ENCODE measurements at places on chromosomes 5 and 9.

DNA sequence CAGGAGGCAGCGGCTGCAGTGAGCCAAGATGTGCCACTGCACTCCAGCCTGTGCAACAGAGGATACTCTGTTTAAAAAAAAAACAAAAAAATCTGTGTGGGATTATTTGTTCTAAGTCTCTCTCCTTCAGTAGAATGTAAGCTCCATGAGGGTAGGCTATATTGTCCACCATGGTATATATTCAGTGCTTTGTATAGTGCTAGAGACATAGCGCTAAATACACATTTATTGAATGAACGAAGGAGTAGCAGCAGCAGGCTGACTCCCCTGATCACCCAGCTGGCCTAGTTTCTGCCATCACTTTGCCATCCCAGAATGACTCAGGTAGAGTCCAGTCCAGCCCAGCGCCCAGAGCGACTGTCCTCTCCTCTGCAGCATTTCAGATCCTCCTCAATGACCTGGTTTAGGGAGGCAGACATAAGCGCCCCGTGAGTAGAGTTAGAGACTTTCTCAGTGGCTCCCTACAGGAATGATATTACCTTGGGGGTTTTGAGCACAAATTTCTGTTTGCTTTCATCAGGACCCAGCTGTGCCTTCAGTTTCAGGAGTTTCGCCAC, 716 bp downstream of the HARS1 start:
- DNase-seq, result no peak

- DNase-seq, result no peak
These were observed 40.2 kb downstream of the NLN start for GRCh38 chr5:65762234-65762633.

DNA sequence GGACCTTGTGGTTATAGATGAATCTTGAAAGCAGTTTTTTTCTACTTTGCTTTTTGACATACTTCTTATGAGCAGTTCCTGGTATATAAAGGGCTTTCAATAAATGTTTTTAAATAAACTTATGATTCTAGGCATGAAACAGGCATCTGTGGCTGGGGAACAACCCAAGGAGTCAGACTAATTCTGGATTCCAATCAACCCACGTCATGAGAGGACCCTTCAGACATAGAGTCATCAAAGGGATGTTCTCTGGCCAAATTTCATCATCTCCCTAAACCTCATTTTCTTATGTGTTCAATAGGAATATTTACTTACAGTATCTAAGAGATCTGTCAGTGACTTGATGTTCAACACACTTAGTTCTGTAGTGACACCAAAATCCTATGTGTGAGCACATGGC, 243.8 kb upstream of the ZNF462 start:
- DNase-seq, result no peak

DNA sequence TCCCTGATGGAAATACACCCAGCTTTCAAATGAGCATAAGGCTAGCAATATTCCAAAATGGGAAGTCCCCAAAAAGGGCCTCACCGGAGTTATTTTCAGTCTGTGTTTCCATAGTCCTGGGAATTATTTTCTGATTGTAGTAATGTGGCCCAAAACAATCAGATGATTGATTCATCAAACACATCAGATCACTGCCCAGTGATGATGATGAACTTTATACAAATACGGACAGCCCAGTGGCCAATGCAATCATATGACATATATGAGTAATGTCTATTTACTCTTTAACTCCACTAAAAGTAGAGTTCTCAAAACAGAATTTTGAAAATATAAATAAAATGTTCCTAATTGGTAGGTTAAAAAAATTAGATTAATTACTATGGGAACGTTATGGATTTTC, 467.8 kb downstream of the ZNF608 start:
- DNase-seq, result no peak

DNA sequence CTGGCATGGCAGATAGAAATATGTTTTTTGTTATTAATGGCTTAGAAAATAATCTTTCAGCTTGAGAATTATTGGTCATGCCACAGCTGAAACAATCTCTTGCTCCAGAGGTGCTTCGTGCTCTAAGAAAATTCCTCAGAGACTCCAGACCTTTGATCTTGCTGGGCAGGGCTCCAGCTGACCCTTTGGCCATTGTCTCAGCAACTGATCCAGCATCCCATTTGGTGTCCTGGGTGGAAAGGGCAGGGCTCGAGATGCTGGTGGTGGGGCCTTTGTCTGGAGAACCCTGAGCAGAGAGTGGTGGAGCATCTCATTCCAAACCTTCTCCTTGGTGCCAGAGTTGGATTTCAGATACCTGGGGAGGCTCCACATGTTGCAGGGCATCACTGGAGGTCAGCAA, 43.2 kb upstream of the PIK3R1 start:
- DNase-seq, result no peak

GRCh38 chr5:95959051-95959887, 2.4 kb downstream of the ELL2 start:
- no peak for DNase-seq

DNA sequence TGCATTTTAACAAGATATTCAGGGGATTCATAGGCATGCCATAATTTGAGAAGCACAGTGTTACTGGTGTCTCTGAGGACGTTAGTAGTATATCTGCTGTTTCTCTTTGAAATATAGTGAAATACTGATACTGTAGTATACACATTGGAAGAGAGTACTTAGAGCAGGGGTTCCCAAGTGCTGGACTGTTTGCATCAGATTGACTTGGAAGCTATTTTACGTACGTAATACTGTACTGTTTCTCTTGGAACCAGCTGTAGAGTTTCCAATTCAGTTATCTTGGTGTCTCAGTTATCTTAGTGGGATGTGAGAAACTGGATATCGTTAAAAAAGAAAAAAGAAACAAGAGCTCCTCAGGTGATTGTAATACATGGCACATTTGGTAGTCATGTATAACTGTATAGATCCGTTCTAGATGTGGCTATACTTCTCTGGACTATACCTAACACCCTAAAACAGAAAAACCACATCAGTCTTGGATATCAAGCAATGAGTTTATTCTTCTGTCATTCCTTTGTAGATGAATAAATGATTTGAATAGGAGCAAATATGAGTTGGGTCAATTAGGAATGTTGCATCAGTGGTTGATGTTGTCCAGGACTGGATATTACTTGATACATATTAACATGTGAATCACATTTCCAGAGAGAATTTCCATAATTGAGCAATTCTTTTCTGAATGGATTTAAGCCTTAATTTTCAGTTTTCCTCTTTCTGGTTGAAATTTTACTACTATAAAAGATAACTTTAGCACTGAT, 33.4 kb downstream of the PRRC1 start:
- no peak for DNase-seq

DNA sequence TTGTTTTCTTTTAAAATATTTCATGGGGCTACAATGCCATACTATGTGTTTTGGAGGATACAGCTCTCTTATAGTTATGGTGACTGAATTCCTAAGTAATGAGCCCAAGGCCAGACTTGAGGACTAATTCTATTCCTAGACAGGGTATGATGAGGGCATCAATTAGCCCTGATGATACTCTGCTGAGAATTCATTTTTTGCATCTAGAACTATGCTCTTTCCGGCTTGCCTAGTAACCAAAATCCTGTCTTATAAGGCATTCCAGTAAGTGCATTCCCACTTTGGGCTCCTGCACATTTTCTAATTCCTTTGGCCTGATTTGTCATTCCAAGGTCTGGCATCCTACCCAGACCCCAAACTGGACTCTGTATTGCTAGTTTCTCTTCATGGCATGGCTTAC, 62.4 kb downstream of the MAT2B start:
- no peak for DNase-seq

- no peak for DNase-seq
These were observed 45.0 kb downstream of the SLC6A7 start for GRCh38 chr5:150234576-150235499.

DNA sequence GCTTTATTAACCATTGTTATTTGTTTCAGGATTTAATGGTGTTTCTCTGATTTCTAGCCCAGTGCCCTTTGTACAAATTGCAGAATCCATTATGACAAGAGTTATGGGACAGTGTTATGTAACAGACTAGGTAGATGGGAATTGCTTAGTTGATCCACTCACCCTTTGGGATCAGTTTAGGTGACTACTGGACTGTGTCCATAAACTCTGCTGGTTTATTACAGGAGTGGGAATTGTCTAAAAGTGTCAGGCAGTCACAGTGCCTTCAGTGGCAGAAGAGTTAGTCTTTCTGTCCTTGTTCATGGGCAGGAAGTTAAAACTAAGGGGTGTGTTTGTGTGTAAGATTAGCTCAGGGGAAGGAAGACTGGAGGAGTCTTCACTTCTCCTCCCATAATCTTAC, 29.3 kb downstream of the RCL1 start:
- DNase-seq, result no peak

GRCh38 chr9:130570208-130570607, 9.2 kb upstream of the FUBP3 start:
- no peak for DNase-seq

DNA sequence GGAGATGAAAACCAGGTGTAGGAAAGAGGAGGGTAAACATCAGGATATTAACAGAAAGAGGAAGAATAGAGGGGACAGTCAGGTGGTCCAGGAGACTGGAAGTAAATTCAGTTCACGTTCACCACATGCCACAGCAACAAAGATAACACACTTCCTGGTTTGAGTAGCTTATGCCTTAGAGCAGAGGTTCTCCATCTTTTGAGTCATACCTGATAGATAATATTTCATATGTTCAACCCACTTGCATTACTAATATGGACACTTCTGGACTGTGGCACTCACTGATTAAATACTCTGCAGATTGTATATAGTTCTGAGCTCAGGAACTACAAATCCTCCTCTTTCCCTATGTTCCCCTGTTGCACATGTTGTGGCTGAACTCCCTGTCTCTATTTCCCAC, 179.9 kb upstream of the NR3C1 start:
- no peak for DNase-seq

DNA sequence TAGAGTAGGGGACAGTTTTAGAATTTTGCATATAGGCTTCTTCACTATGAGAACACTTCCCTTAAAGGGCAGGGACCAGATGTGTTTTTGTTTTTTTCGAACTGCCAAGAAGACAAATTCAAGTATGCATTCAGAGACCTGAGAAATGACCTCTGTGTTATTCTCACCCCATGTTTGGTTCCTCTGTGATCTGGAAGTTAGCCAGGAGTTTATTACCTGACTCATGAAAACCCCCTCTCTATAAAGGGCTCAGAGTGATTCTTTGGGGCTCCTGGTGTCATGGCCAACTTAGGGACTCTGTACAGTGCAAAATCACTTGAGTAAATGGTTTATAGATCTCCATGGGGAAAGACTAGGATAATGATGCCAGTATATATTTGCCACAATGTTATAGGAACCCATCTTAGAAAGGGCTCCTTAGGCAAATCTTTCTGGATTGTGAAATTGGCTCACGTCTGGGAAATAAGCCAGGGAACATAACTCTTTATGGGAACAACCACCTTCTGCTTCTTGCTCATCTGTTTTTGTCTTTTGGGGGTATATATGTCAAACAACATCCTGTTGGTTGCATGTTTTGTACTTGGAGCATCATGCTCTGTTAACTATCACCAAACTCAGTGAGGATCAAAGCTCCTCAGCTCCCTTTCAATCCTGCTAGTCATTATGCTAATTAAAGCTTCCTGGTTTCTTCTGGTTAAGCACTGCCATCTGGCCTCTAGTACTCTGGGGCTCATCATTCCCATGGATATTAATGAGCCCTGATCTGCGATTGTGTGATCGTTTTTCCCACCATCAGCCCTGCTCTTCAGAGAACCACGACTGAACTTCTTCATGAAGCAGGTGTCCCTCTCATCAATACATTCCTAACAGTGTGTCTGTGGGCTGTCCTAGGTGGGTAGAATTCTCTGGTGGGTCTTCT, 173.4 kb upstream of the CDH12 start:
- DNase-seq, result no peak

- DNase-seq, result no peak
These were observed 315.2 kb downstream of the ARHGAP26 start for GRCh38 chr5:143085319-143085917.

DNA sequence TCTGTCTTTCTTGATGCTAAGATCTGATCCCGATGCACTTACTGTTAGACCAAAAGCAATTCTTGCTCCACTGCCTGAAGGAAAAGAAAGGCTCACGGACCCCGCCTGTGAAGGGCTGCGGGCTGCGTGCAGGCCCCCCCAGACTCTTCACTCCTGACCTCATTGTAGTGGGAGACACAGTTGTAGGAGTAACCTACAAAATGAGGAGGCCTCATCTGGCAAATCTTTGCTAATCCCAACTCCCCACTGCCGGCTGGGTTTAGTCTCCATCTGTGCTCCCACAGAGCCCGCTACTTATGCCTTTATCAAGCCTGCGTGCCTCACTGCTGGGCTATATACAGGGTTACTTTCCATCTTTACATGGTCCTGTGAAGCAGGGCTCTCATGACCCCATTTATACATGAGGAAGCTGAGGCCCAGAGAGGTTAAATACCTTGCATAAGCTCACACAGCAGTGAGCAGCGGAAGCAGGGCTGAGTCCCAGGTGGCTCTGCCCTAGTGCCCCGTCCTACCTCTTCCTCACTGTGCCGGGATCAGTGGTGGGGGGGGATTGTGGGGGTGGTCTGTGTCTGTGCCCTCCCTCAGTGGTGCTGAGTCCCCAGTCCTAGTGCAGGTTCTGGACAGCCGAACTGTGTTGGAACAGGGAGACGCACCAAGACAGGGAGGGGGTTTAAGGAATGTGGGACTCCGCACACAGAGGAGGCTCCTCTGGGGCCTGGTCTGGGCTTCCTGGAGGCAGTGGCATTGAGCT, 43.9 kb upstream of the RNF130 start:
- no peak for DNase-seq

DNA sequence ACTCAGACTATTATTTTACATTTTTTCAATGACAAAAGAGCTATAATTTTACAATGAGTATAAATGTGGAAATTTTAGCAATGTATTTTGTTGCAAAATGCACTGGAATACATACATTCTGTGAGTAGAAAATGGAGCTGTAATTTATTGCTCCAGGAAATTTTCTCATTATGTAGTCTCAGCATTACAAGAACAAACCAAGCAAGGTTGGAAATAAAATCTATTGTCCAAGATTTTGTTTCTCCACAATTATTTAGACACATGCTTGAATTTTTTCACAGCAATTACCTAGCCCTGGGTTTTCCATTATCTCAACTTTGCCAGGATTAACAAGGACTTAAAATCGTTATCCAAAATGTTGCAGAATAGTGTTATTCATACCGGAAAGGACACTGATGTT, 820.1 kb downstream of the CDH12 start:
- DNase-seq, result no peak

DNA sequence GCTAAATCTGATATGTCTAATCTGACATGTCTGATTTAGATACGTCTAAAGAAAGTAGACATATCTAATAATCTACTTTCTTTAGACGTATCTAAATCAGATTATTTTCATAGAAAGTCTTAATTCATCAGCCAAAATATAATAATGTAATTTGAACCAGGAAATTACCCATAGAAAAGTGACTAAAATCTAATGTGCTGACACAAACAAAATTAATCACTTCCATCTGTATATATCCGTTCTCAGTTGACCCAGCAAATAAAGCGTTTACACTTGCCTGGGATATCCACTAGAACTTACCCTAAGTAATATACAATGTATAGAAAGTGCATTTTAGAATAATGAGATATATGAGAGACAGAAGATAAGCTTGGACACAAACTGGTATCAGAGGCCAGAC, 56.7 kb downstream of the TTLL11 start:
- DNase-seq, result no peak

DNA sequence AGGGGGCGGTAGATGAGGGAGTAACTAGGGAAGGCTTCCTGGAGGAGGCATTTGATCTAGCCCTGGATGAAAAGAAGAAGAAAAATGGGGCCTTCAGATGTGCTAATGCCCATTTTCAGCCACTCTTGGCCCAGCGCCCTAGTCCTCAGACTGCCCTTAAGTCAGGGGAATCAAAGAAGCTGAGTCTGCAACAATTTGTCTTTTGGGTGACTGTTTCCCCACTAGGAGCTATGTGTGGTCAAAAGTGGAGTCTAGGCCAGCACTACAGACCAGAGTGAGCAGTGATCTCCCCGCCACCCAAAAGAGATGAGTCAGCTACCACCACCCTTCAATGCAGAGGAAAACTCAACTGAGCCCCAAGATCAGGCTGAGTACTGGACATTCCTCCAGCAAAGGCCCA, 542.1 kb downstream of the BNC2 start:
- no peak for DNase-seq

All from AG09309 (cell line).